Sigmoid colon (tissue), 7 donors: ENCODE measurements at places on chromosomes 12 and 14. TPM values are rescaled to one million over a fixed set of nuclear protein-coding genes. Genes with fewer than 3 reads are reported as not detected.

DNA sequence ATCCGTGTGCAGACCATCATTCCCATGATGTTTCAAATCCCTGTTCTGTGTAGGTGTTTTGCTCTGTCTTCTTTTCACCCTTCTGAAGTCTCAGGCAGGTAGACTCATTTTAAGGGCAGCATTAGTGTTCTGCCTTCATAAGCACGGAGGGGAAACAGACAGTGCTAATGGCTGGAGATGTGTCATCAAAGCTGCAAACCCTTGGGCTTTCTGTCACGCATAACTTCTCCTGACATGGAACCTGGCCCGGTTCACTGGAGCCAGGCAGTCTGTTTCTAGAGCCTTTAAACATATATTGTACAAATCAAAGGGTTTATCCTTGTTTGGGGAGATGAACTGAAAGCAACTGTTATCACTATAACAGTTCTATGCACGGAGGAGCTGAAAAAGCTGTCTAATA lies 141.4 kb downstream of the TMEM132D start:
- no peak for DNase-seq

DNA sequence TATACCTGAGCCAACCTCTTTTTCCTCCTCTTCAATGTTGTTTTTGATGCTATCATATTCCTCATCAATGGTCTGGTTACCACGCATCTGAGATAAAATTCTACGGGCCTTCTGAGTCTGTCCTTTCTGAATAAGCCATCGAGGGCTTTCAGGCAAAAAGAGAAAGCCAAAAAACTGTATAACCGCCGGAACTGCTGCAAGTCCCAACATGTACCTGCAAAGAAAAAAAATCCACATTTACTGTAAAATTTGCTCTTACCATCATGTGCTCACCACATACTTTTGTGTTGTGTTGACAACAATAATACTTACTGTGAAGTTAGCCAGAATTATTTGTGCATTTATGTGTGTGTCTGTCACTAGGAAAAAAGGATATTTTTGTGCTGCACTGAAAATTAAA lies 77.6 kb downstream of the SLC2A13 start:
- no peak for DNase-seq

KRT6C gene
- total RNA-seq, result not detected

GRCh38 chr12:4278329-4279197 lies 5.0 kb downstream of the CCND2 start:
- DNase-seq, result peak; percentile 79

TSPAN11 gene
- total RNA-seq, result 11.1 TPM

ABHD12B gene
- not detected for total RNA-seq

GRCh38 chr14:60332869-60333268 lies 83.8 kb downstream of the PPM1A start:
- DNase-seq, result no peak

ZNF839 gene
- 12.2 TPM for total RNA-seq

DNA sequence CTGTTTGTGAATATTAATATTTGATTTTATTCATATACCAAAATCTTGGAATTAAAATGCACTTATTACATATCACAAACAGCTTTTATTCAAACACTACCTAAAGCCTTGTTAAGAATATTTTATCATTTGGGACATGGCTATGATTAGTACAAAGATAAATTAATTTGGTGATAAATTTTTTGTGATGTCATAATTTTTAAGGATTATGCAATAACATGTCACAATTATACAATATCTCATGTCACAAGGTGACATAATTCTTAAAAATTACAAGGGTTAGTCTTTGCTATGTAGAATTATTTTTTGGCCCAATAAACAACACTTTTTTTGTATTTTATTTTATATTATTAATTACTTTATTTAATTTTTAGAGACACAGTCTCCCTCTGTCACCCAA lies 113.7 kb downstream of the TMTC3 start:
- no peak for DNase-seq

DNA sequence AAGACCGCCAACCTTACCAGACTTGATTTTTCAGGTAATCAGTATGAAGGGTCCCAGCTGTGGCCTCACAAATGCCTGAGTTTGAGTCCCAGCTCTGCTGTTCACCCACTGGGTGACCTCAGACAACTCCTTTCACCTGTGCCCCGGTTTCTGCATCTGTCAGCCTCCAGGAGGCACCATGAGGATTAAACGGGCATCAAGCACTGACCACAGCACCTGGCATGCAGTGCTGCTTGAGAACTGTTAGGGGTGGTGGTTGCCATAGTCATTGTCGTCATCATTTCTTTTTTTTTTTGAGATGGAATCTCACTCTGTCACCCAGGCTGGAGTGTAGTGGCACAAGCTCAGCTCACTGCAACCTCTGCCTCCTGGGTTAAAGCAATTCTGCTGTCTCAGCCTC lies 57.9 kb downstream of the PHETA1 start:
- no peak for DNase-seq

DNA sequence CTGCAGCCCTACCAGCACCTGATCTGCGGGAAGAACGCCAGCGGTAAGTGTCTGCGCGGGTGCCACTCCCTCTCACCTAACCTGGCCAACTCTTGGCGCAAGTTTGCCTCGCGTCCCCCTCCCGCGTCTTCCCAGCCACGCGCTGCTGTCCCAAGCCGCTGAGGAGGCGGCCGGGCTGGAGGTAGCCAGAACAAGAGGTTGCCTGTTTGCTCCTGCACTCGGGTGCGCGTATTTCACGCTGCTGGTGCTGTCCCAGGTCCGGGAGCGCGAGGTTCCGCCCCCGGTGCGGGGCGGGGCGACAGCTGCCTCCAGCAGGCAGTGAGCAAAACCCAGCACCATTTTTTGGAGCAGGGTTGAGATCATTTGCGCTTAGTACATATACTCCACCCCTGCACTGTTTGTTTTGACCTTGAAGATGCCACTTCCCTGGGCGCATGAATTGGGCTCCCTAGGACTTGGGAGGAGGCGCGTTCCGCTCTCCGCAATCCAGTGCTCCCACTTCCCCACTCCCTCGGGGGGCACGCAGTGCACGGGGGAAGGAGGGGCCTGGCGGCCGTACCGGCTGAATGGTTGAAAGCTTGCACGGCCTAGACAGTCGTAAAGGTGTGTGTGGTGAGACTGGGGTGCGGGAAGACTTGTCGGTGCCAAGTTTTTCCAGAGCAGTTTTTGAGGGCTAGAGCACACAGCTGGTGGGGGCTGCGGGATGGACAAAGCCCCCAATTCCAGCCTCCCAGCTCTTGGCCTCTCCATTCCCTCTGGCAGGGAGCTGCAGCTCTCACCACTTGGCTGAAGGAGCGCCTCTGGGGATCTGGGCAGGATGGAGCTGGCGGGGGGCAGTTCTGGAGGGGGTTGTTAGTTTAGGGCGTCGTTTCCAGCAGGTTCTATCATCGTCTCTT lies 226.9 kb upstream of the CRY1 start:
- no peak for DNase-seq

DNA sequence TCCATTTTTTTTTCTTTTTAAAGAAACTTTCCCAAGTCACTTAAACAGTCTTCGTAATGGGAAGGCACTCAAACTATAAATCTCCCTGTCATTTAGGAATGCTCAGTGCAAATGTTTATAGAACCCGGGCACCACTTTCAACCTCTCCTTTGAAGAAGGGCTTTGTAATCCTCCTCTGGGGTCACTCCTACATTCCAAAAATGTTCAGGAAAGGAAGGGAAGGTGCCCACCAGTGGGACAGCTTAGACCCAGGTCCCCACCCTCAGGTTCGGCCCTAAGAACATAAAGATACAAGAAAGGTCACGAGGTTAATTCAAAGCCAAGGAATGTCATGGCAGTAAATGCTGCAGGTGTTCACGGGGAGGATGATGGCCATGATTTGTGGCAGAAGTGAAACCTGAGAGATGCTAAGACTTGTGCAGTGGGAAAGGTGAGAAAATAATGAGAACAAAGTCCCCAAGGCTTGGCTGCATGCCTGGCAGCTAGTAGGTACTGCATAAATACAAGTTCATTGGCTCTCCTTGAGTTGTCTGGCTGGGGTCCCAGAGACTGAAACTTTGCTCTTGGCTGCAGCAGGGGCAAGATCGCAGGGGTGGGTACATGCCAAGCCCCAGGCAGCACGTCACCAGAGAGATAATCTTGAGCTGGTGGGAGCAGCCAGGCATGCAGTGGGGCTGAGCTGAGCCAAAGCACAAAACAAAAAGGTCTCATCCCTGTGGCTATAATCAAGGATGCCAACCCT lies 21.1 kb downstream of the KRT18 start:
- no peak for DNase-seq

OR4K17 gene
- total RNA-seq, result not detected

- no peak for DNase-seq
Observed at GRCh38 chr12:54197010-54197409, 8.2 kb upstream of the SMUG1 start.

- no peak for DNase-seq
Observed at GRCh38 chr12:5083955-5084849, 40.5 kb downstream of the KCNA5 start.

DNA sequence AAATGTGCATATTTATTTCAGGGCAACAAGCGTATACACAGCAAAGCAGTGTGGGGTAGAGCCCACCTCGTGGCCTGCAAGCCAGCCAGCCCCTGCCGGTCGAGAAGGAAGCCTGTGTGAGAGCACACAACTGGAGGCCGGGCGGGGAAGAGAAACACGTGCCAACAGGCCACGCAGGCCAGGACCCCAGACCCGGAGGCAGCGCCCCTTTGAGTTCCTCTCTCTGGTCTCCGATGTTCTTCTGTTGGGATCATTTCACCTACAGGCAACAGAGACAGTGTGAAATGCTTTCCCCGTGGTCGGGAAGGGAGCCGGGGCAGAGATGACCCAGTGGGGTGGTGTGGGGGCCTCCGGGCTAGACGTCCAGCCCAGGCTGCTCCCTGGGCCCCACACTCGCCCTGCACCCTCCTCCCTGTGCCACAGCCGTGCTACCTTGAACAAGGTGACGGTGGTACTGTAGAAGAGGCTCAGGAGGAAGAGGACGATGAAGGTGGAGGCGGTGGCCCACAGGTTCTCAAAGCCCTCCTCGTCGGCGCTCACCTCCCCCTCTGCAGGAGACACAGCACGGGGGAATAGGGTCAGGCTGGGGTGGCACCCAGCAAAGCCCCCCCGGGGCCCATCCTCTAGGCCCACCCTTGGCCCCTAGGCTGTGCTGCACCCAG lies 325.5 kb downstream of the TMEM121 start:
- peak; percentile 52 for DNase-seq

CD9 gene
- total RNA-seq, result 240 TPM

TSPAN19 gene
- not detected for total RNA-seq

- DNase-seq, result no peak
Observed at GRCh38 chr14:77812028-77812427, 12.1 kb downstream of the ADCK1 start.

- no peak for DNase-seq
Observed at GRCh38 chr12:52831251-52831650, 2.9 kb downstream of the KRT79 start.

DNA sequence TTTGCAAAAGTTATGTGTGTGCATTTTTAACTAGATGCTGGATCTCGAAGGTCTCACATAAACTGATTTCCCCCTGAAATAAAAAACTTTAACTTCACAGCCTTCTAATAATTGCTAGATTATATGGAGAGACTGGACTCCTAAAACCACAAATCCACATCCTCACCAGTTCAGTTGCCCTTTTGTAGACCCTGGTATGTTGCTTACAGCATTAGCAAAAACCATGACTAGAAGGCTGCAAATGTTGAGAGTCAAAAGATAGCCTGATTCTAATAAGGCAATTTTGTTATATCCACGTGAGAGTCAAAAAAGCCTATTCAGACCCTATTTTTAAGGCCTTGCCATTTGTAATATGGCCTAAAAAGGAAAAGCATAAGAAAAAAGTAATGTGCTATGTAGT lies 37.4 kb downstream of the RASSF8 start:
- DNase-seq, result no peak

DNA sequence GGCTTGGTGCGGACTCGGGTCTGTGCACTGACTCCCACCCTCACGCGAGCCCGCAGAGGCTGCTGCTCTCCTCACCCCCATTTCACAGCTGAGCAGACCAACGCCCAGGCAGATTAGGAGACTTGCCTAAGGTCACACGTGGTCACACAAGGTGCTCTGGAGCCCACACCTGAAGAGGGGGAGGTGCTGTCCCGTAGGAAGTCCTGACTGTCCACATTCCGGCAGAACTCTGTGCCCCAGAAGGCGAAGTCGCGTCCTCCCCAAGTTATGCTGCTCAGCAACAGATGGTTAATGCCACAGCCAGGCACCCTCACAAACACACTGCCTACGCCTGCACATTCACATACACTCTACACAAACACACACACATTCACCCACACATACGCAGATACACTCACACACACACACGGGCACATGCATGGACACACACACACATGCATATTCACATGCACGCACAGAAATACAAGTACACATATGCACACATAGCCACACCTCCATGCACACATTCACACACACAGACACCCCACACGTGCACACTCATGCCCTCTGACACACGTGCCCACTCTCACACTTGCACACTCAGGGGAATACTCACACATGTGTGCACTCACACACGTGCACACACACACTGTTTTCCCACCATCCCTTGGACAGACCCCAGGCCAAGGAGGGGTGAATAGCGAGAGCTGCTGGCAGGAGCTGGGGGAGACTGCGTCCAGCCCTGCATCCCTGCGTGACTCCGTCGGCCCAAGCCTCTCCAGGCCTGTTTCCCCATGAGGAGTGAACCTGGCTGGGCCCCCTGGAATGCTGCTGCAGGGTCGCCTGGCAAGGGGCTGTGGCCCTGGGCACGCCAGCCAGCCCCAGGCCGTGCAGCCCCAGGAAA lies 4.1 kb downstream of the C14orf180 start:
- DNase-seq, result no peak

DNA sequence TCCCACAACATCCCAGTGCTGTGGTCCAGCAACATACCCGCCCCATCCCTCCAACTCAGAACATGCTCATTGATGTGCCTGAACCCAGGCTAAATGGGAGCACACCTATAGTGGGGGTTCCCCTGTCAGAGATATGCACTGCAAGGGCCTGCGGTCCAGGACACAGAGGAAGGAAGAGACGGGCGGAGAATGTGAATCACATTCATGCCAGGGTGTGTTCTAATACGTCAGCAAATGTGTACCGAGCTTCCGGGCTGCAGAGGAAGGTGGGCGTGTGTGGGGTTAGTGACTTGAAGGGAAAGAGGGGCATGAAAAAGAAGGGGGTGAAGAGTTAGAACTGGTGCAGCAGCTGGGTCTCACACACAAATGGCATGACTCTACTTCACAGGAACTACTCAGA lies 83.7 kb downstream of the DPF3 start:
- no peak for DNase-seq

GRCh38 chr12:49347311-49348193 lies 864 bp downstream of the DNAJC22 start:
- peak; percentile 86 for DNase-seq

DNA sequence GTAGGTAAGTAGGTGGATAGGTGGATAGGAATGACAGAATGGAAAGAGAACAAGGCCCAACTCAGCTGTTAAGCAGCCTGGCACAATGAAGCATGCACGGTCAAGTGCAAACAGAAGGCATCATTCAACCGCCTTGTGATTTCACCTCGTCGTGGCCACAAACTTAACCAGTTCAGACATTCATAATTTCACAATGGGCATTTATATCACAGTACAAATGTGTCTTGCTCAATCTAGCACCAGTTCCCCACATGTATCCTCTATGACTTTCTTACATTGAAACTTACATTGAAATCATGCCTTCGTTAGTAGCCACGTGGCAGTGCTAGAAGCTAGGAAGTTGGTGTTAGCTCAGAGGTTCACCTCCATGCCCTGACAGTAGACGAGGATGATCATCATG lies 207.5 kb downstream of the ETV6 start:
- DNase-seq, result no peak

NUDT14 gene
- total RNA-seq, result 5.7 TPM
